HCT116 (cell line): ENCODE measurements at places on chromosomes 4 and X. TPM values are rescaled to one million over a fixed set of nuclear protein-coding genes. Genes with fewer than 3 reads are reported as not detected.

DNA sequence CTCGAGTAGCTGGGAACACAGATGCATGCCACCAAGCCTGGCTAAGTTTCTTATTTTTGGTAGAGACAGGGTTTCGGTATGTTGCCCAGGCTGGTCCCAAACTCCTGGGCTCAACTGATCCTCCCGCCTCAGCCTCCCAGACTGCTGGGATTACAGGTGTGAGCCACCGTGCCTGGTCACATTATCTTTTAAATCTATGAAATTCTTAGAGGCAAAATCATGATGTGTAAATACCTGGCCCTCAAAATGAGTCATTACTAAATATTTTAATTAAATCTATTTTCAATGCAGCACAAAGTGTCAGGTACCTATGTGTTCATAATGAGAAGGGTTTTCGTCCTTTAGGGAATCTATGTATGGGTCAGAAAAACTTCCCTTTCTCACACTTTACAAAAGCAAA is 222.5 kb upstream of the GPC4 start:
- no peak overlapping the region for H3K4me3 ChIP-seq
- no peaks in the 10 kb centered on the region for H3K36me3 ChIP-seq
- DNase-seq: no peak

DNA sequence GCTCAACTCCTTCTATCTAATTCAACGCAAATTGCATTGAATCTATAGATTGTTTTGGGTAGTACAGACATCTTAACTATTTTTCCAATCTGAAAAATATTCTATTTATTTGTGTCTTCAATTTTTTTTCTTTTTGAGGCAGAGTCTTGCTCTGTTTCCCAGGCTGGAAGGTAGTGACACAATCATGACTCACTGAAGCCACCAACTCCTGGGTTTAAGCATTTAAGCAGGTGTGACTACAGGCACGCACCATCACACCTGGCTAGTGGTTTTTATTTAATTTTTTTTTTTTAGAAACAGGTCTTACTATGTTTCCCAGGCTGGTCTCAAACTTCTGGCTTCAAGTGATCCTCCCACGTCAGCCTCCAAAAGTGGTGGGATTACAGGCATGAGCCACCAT is 98.3 kb downstream of the GK start:
- no peaks in the 10 kb centered on the region; the same call in 1 of the 2 replicates for H3K4me1 ChIP-seq
- H3K36me3 ChIP-seq: no peaks in the 10 kb centered on the region
- no peaks in the 10 kb centered on the region for H3K27me3 ChIP-seq
- peak; percentile 15 for DNase-seq

Gene DIPK2B
- total RNA-seq: not detected

DNA sequence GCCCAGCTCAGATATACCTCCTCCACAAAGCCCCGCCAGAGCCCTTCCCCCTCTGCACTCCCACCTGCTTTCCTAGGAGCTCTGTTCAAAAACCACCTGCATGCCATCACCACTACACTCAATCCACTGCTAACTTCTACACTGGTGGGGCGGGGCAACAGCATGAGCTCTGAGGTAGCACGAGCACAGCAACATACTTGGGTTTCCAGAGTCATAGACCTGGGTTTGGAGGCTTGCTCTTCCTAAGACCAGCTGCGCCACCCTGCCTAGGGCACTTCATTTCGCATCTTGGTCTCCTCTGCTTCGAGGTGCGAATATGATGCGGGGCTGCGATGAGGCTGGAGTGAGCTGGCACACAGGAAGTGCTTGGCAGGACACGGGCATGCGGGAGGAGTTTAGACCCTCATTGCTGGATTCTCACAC is 3.6 kb downstream of the SASH3 start:
- DNase-seq: no peak
- H3K4me1 ChIP-seq: no peaks in the 10 kb centered on the region
- no peaks in the 10 kb centered on the region for H3K36me3 ChIP-seq
- no peak overlapping the region for H3K4me3 ChIP-seq
- no peaks in the 10 kb centered on the region for H3K27me3 ChIP-seq

Gene ADH1B
- total RNA-seq: 1.8 TPM

Gene ZNF827
- 19.1 TPM for total RNA-seq

Gene DCUN1D4
- 50.2 TPM for total RNA-seq

- H3K27ac ChIP-seq: no peak overlapping the region
- no peaks in the 10 kb centered on the region for H3K27me3 ChIP-seq
- no peaks in the 10 kb centered on the region for H3K36me3 ChIP-seq
- DNase-seq: no peak
- no peak overlapping the region for H3K4me3 ChIP-seq
These were observed 1.3 kb downstream of the LPAR4 start for GRCh38 chrX:78748846-78749245.

Gene RP2
- 5.7 TPM for total RNA-seq

- H3K36me3 ChIP-seq: peaks cover 18% of the 10 kb centered on the region
- no peak overlapping the region for H3K4me3 ChIP-seq
- H3K4me1 ChIP-seq: no peaks in the 10 kb centered on the region
- H3K27me3 ChIP-seq: no peaks in the 10 kb centered on the region
- no peak overlapping the region for H3K27ac ChIP-seq
These were observed 106.5 kb downstream of the FAM193A start for GRCh38 chr4:2642968-2643367.

GRCh38 chrX:40155589-40156469 is 58.1 kb upstream of the BCOR start:
- no peak for DNase-seq
- H3K27me3 ChIP-seq: no peaks in the 10 kb centered on the region
- peak overlapping the region; percentile 87 for H3K27ac ChIP-seq
- no peaks in the 10 kb centered on the region for H3K36me3 ChIP-seq

Gene COL4A6
- total RNA-seq: 2.4 TPM

Gene NAP1L5
- 1.8 TPM for total RNA-seq

GRCh38 chr4:123661080-123661737 is 264.6 kb downstream of the SPRY1 start:
- no peaks in the 10 kb centered on the region for H3K27me3 ChIP-seq
- H3K4me1 ChIP-seq: no peaks in the 10 kb centered on the region
- peak; percentile 21 for DNase-seq
- H3K36me3 ChIP-seq: no peaks in the 10 kb centered on the region

GRCh38 chr4:26235500-26235899 is 85.3 kb upstream of the RBPJ start:
- no peaks in the 10 kb centered on the region for H3K27me3 ChIP-seq
- H3K4me3 ChIP-seq: no peak overlapping the region
- H3K36me3 ChIP-seq: no peaks in the 10 kb centered on the region

DNA sequence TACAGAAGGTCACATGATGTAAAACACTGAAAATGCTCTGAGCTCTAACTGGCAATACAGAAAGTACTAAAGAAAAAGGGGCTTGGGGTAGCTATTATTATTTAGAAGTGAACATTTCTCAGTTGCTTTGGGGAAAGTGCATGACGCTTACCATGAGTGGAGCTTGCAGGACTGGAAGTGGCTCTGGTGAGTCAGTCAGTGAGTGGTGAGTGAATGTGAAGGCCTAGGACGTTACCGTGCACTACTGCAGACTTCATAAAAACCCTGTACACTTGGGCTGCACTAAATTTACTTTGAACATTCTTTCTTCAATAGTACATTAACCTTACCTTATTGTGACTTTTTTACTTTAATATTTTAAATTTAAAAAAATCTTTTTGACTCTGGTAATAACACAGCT is 89.3 kb upstream of the ENPP6 start:
- no peak overlapping the region for H3K4me3 ChIP-seq
- H3K27me3 ChIP-seq: no peaks in the 10 kb centered on the region
- H3K27ac ChIP-seq: no peak overlapping the region
- no peaks in the 10 kb centered on the region for H3K36me3 ChIP-seq
- DNase-seq: no peak
- H3K4me1 ChIP-seq: no peaks in the 10 kb centered on the region

DNA sequence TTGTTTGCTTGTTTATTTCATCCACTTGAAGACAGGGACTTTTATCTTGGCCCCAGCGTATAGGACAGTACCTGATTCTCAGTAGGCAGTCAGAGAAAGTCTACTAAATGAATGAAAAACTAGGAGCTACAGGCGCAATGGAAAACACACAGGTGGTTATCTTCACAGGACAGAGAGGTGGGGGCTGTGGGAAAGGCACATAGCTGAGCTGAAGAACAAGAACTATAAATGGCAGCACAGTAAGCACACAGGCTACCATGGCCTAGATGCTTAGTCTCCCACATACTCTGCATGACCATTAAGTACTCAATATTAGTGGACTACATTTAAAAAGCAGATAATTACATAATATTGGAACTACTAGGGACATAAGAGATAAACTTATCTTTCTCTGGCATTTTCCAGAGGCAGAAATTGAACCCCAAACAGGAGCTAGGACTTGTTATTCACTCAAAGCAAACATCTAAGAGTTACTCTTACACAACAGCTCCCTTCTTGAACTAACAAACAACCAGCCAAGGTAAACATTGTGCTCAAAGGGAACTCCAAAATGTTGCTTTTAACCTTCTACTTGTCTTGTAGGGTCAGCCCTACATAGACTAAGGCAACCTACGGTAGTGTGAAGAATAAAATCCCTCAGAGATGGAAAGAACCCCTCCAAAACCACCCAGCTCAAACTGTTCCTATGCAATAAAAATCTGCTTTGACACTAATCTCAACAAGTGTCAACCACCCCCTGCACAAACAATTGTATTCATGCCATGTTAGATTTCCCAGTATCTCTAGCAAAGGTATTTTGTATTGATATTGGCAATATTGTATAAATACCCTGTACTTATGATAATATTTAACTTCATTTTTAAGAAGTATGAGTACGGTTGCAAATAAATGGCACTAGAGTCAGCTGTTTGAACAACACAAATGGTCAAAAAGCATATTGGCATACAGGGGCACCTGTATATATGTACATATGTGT is 593.6 kb downstream of the KLHL13 start:
- H3K27ac ChIP-seq: no peak overlapping the region
- no peak for DNase-seq
- H3K27me3 ChIP-seq: no peaks in the 10 kb centered on the region
- no peaks in the 10 kb centered on the region for H3K36me3 ChIP-seq
- H3K4me1 ChIP-seq: no peaks in the 10 kb centered on the region

- DNase-seq: peak; percentile 64
- H3K27me3 ChIP-seq: no peaks in the 10 kb centered on the region
- H3K27ac ChIP-seq: no peak overlapping the region
These were observed 23.5 kb upstream of the SYNPO2 start for GRCh38 chr4:118865091-118865708.

DNA sequence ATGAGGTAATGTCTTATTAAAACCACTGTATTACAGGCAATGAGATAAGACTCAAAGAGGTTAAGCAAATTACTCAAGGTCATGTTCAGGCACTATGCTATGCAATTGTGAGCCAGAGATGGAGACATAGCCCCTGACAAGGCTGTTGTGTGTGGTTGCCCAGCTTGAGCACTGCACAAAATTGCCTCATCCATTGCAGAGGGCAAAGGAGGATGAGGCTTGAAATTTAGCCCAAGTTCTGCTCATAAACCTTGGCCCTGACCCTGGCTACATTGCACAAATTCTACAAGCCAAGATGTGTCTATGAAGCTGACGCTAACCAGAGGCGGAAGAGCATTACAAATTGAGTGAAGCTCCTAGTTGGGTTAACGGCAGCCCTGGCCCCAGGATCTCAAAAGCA is 65.6 kb upstream of the PGM2 start:
- no peak for DNase-seq
- H3K4me1 ChIP-seq: no peaks in the 10 kb centered on the region
- H3K27ac ChIP-seq: no peak overlapping the region
- no peak overlapping the region for H3K4me3 ChIP-seq
- no peaks in the 10 kb centered on the region for H3K36me3 ChIP-seq

DNA sequence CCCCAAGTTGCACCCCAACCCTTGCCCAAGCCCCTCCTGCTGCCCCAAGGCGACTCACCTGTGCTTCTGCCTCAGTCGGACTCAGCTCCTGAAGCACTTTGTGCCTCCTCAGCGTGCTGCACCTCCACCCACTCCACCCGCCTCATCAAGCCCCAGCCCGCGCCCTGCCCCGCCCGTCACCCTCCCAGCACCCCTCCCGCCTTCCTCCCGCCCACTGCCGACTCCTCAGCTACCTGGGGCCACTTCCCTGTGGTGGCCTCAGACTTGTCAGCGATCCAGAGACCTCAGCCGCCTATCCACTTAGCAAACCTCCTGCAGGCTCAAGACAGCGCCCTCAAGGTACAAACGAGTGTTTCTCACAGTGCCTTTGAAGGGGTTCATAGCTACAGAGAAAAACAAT is 19.6 kb upstream of the IQCM start:
- DNase-seq: peak; percentile 32
- peak overlapping the region; percentile 13; the same call in 1 of the 2 replicates for H3K27ac ChIP-seq
- H3K27me3 ChIP-seq: no peaks in the 10 kb centered on the region
- H3K36me3 ChIP-seq: no peaks in the 10 kb centered on the region
- peak overlapping the region; percentile 25 for H3K4me3 ChIP-seq

DNA sequence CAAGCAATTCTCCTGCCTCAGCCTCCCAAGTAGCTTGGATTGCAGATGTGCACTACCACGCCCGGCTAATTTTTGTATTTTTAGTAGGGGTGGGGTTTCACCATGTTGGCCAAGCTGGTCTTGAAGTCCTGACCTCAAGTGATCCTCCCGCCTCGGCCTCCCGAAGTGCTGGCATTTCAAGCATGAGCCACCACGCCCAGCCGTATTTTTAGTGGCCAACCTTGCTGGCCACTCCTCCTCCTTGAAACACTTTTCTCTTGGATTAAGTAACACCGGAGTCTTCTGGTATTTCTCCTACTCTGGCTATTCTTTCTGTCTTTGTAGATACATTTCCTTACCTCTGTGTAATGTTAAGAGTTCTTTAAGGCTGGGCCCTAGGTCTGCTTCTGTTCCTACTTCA is 11.1 kb upstream of the RPL39 start:
- H3K27ac ChIP-seq: no peak overlapping the region
- H3K4me3 ChIP-seq: no peak overlapping the region
- no peaks in the 10 kb centered on the region for H3K4me1 ChIP-seq
- no peak for DNase-seq

DNA sequence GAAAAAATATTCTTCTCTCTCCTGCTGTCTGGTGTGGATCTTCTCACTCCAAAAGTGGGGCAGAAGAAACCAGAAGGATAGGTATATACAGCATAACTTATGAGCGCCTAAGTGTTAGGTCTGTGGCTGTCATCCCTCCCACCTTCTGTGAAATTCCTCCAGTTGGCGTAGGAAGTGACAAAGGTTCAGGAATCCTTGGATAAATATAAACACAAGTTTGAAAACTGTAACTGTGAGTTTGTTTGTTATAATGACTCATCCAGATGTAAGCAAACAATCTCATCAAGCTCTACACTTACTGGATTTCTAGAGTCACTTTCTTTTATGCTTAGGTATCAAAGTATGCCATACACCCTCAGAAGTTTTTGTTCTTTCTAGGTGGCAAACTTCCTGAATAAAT is 405.2 kb downstream of the FAT4 start:
- H3K4me3 ChIP-seq: no peak overlapping the region
- peaks cover 13% of the 10 kb centered on the region for H3K4me1 ChIP-seq
- H3K27ac ChIP-seq: peak overlapping the region; percentile 42; the same call in 1 of the 2 replicates
- no peaks in the 10 kb centered on the region for H3K27me3 ChIP-seq
- peak; percentile 53 for DNase-seq

GRCh38 chr4:150156543-150156942 is 78.3 kb downstream of the DCLK2 start:
- DNase-seq: no peak
- no peaks in the 10 kb centered on the region for H3K36me3 ChIP-seq
- H3K4me1 ChIP-seq: no peaks in the 10 kb centered on the region
- H3K27ac ChIP-seq: no peak overlapping the region
- H3K27me3 ChIP-seq: no peaks in the 10 kb centered on the region

Gene OTC
- total RNA-seq: not detected

Gene TMPRSS11D
- total RNA-seq: not detected
